ENCODE measurements at places on chromosomes 16 and 17.

DNA sequence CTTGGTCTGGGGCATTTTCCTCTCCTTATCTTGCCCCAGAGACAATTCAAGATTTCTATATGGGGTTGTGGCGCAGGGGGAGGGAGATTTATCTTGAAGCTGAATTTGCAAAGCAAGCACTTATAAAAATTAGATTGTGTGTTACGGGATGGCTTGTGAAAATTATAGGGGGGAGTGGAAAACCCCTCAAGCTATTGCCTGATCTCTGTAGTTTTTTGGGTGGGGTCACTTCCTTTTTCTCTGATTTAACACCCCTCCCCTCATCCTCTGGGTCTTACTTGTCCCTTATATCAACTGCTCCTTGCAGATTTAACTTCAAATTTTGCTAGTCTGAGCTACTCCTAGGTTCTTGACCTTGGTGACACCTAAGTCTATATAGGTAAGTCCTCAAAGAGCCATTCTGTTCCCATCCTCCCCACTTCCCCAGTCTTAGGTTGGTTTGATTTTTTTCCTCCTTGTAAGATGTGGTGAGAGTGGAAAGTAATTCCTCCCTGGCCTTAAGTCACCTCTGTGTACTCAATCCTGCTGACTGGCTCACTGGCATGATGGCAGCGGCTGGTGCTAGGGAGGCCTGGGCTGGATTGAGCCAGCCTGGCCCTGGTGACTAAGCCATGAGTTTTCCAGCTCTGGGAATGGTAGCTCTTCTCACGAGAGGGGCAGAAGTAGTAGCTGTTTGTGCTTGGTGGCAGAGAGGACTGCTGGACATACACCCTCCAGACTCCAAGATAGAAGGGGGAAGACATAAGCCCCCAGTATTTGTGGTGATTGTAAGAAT is 2.3 kb downstream of the ARL4D start:
- DNase-seq: peak; percentile 75

DNA sequence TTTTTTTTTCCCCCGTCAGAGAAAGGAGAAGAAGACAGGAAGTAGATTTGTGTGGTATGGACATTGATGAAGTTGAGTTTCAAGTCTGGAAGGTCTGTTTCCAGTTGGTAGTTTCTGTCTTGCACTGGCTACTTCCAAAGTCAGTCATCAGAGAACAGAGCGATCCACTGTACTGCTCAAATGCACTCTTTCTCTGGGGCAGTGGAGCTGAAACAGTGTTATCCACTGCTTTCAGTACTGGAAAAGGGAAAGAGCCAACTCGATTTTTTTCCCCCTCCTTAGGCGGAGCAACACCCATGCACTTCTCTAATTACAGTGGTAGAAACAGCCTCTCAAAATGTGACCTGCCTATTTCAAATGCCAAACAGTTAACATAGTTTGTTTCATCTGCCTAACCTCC is 7.4 kb downstream of the PRKCA start:
- no peak for DNase-seq

DNA sequence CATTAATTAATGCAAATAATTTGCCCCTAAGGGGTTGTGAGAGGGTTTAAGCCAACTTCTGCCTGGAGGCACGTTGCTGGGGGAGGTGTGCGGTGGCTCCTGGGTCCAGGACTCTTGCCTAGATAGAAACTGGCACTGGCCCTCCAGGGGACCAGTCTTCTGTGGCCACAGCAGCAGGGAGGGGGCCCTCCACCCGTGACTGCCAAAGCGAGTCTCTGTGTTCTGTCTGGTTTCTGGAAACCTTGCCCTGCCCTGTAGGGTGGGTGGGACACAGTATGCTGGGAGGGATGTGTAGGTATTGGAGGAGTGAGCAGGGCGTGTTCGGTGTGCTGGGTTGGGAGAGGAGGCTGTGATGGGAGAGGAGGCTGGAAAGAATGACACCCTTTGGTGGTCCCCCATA is 78.8 kb downstream of the TBC1D16 start:
- no peak for DNase-seq

DNA sequence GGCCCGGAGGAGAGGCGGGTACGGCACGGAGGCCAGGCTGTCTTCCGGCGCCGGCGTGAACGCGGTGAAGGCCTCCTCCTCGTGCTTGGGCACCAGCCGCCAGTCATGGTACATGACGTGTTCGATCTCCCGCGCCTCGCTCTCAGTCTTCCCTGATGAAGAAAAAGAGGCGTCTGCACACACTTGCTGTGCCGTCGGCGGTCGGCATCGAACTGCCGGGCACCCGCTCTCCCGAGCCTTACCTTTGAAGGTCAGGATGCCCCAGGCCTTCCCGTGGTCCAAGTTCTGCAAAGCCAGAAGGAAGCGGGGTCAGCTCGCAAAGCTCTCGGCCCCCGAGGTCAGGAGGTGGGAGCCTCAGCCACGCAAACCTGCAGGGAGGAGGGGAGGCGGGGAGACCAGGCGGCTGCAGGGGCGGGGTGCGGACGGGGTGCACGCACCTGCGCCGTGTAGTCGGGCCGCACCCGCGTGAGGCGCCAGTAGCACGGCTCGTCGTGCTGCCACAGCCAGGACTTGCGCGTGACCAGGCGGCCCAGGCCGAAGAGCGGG is at the start of gene EME2:
TSS of gene EME2 (plus strand) at position 449 of the 546 bp plus-strand sequence. CDS start 418 bp downstream, outside the sequence.
- no peak for DNase-seq

- no peak for DNase-seq
These were observed 86.2 kb downstream of the TOX3 start for GRCh38 chr16:52460639-52461178.

- no peak for DNase-seq
These were observed 94.7 kb downstream of the SOX9 start for GRCh38 chr17:72215490-72215889.

DNA sequence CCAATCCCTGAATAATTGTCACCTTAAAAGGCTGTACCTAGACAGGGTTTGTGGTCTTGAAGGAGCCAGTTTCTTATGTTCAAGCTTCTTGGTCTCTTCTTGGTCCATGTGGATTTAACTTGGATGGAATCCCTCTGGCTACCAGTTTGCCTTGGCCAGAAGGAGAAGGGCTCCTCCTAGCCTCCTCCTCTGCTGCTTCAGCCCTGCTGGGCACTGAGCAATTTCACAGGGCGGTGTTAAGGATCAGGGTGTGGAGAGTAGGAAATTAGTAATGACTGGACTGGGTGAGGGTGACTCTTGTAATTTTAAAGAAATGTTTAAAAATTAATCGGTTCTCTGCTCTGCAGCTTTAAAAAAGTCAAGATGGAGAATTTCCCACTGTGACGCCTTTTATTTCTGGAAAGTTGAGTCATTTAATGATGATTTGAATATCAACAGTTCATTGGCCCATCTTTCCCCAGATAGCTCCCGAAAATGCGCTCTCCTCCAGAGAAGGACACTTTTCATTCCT is 96.4 kb downstream of the MSI2 start:
- no peak for DNase-seq

- DNase-seq: no peak
These were observed 72.1 kb downstream of the SOCS1 start for GRCh38 chr16:11183951-11184350.

GRCh38 chr17:45294506-45294905 is 22.3 kb downstream of the MAP3K14 start:
- DNase-seq: no peak

DNA sequence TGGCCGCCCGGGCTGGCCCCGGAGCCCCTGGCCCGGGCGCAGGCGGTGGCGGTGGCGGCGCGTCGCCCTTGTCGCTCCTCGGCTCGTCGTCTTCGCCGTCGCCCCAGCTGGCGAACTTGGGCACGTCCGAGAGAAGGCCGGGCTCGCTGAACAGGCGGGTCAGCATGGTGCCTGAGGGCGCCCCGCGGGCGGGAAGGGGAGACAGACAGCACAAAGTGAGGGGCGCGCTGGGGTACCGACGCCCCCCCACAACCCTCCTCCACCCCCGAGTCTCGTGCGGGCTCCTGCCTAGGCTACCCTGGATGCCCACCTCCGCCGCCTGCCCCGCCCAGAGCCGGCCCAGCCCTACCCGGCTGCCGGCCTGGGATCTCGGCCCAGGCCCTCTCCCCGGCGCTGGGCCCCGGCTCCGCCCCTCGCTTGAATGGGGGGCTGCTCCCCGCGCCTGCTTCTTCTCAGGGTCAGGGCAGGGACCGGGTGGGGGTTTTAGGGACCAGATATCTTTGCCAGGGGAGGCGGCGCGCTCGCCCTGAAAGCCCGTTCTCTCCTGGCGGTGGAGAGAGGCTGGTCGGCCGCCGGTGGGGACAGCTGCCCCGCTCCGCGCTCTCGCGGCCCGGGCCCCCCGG is 1.2 kb downstream of the NEUROD2 start:
- no peak for DNase-seq

- DNase-seq: no peak
These were observed 291.0 kb upstream of the TNRC6C start for GRCh38 chr17:77667478-77667877.

GRCh38 chr16:71666928-71667707 is 41.1 kb downstream of the MARVELD3 start:
- DNase-seq: no peak

DNA sequence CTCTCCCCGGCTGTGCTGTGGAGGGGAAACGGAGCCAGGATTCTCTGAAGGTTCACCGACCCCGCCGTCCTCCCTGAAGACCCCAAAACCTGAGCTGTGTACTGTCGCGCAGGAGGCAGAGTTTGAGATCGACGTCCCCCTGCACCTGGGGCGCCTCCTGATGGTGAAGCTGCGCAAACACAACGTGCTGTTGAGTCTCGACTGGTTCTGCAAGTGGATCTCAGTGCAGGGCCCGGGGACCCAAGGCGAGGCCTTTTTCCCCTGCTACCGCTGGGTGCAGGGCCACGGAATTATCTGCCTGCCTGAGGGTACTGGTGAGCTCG is 62.6 kb upstream of the TEKT1 start:
- no peak for DNase-seq
